ENCODE measurements at places on chromosomes 3 and 15.

GRCh38 chr3:121508389-121508788 lies 37.4 kb downstream of the POLQ start:
- DNase-seq, result no peak

GRCh38 chr3:56125358-56126005 lies 342.8 kb downstream of the ERC2 start:
- DNase-seq, result no peak

GRCh38 chr3:143571548-143571947 lies 276.7 kb downstream of the SLC9A9 start:
- DNase-seq, result no peak

DNA sequence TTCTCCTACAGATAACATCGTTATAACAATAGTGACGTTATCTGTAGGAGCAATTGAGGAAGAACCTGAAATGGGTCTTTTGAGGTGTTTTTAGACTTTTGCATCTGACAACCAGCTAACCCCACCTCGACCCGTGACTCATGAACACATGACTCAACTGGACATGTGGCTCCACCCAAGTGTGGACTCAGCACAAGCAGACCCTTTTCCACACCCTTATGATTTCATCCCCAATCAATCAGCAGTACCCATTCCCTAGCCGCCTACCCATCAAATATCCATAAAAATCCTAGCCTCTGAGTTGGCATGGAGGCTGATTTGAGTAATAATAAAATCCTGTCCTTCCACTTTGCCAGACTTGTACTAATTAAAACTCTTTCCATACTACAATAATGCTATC lies 255.4 kb downstream of the ARPP21 start:
- no peak for DNase-seq

GRCh38 chr3:157166115-157166514 lies 6.2 kb upstream of the CCNL1 start:
- DNase-seq, result no peak

GRCh38 chr15:50576166-50576565 lies 29.7 kb upstream of the USP50 start:
- no peak for DNase-seq

GRCh38 chr15:89128320-89129122 lies 40.3 kb downstream of the ABHD2 start:
- no peak for DNase-seq

DNA sequence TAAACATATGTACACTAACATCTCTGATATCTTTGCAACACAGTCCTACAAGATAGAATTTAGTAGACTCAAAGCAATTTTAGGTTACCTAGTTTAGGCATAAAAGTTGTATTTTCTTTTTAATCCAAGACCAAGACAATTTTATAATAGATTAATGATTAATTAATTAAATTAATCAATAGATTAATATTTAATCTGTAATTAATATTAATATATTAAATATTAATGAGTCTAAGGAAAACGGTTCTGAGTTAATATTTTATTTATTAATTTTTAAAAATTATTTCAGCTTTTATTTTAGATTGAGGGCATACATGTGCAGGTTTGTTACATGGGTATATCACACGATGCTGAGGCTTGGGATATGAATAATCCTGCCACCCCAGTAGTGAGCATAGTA lies 49.0 kb downstream of the EHHADH start:
- no peak for DNase-seq

DNA sequence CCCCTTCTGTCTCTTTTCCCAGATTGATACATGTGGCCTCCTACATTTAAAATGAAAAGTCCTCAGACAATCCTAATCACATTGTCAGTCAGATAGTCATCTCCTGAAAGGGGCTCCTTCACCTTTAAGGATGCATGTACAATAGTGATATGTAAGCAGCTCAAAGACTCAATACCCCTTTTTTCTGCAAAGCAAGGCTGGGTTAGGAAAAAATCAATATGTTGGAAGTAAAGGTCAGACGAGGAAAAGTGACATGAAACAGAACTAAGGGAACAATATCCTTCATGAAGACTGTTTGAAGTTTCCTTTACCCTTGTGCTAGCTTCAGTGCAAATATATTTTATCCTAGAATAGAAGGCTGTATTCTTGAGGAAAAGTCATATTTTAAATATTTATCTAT lies 539.3 kb downstream of the NR2F2 start:
- no peak for DNase-seq

- no peak for DNase-seq
Measured at GRCh38 chr3:38152609-38153008, 12.7 kb upstream of the OXSR1 start.

GRCh38 chr3:142894493-142894892 lies 5.6 kb upstream of the PCOLCE2 start:
- no peak for DNase-seq
